ENCODE measurements at places on chromosomes 5 and 9.
A peak's percentile ranks its signal among the peaks of the same experiment; 100 is the strongest.

DNA sequence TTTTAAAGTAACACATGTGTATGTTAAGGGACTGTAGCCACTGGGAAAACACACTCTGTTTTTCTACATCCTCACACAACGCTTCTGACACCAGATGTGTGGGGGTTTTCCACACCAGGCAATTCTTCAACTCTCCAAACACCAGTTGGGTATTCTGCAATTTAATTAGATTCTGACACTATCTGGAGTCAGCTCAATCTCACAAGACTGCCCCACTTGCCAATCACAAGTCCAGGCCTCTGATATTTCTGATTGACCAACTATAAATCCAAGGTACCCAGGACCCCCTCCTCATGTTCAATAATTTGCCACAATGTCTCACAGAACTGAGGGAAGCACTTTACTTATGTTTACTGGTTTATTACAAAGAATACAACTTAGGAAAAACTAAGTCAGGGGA, 60.5 kb upstream of the CTXN3 start:
- DNase-seq: no peak

DNA sequence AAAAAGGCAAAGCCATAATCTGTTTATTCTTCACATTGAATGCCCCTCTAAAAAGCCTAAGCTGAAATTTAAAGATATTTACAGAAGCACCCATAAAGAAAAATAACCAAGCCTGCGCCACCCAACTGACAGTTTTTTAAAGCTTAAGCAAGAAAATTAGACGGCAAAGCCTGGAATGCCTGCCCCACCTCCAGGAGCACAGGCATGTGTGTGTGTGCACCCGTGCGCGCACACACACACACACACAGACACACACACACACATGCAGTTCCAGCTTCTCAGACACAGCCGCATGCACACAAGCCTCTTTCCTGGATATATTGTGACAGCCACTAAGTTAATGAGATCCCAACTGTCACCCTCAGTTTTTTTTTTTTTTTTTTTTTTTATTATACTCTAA, 88.2 kb downstream of the FRMD3 start:
- no peak for DNase-seq

DNA sequence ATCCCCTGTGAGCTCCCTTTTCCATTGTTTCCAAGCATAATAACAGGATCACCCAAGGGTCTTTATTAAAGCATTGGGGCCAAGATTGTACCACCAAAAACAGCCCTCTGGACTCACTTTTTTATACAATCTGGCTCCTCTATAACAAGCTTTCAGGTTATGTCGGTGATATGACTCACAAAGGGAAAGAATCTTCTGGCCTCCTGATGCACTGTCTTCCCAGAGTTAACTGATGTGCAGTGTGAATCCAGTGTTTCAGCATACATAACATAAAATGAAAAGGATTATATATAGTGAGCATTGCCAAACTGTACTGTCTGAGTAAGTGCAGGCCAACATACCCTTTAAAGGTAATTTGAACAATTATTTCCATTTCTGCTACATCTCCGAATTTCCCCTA, 33.9 kb upstream of the MAN2A1 start:
- DNase-seq: no peak

- no peak for DNase-seq
These were observed 37.5 kb upstream of the PTGS1 start for GRCh38 chr9:122333169-122333808.

DNA sequence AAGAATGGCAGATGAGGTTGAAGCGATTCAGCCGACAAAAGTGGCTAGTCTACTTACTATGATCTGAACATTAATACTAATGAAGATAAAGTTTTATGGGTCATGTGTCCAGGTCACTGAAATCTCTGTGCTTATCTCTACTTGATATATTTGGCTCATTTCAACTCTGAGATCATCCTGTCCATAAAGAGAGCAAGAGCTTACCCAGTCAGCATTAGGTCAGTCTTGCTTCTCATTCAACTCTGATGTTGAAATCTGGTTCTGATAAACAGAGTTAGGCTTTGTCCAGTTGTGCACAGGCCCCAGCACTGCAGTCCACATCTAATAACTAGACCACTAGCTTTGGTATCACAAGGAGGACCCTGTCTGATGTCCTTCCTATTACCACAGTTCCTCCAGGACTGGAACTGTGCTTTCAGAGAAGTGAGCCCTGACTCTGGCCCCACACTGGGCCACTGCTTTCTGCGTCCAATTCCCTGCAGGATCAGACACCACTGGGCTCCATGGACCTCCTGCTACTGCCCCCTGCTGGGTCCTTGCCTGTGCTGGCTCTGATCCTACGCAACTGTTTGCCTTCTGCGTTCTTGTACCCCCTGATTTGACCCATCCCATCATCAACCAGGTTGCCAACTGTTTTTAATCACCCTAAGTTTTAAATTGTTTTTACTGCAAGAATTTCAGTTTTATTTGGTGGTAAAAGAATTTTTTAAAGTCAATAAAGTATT, 23.7 kb upstream of the FAM120A start:
- DNase-seq: no peak

DNA sequence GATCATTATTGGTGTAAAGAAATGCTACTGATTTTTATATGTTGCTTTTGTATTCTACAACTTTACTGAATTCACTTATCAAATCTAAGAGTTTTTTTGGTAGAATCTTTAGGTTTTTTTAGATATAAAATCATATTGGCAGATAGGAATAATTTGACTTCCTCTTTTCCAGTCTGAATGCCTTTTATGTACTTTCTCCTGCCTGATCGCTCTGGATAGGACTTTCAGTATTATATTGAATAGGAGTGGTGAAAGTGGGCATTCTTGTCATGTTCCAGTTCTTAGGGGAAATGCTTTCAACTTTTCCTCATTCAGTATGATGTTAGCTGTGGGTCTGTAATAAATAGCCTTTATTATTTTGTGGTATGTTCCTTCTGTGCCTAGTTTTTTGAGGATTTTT, 8.3 kb downstream of the AHRR start:
- DNase-seq: no peak

- DNase-seq: no peak
These were observed 6.8 kb upstream of the SLC2A6 start for GRCh38 chr9:133485531-133486260.

DNA sequence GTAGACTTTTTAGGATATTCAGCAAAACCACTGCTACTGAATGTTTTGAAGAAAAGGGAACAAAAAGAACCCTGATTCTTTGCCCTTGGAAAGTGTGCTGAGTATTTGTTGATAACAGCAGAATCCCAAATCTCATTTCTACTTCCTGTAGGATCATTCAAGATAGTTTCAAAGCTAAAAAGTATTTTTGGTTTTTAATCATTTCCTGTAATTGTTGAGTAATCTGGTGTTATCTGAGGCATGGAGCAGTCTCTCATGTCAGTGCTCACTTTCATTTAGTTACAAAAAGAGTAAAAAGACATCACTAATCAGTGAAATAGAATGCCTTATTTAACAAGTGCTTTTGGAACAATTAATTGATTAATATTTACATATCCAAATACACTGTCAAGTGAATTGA, 56.1 kb downstream of the ITGA2 start:
- no peak for DNase-seq

DNA sequence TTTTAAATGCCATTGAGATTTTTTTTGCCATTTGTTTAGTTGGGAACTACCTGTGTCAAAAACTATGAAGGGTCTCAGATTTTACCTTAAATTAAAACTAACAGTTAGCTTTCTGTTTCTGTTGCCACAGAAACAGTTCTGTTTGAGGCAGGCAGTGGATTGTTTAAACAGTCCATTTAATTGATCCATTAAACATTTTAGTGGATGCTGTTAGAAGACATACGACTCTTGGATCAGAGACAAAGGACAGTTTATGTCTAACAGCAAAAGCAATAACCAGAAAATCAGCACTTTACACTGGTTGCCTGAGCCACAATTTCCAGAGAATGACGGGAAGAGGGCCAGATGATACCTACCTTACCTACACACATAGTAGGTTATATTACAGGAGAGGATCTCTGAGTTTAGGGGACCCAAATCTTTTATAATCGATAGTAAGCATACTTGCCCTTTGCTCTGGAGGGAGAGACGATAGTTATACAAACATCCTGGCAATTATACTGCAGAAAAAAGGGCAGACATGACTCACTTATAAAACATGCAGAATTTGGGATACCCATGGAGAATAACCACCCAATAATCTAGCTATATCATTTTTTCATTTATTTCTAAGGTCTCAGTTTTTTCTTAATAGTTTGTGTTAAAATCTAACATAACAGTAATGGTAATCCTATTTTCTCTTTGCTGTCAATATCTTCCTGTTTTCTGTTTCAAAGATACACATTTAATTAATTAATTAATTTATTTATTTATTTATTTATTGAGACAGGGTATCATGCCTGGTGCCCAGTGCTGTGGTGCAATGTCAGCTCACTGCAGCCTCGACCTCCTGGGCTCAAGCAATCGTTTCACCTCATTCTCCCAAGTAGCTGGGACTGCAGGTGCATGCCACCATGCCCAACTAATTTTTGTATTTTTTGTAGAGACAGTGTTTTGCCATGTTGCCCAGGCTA, 136.7 kb upstream of the TNFAIP8 start:
- no peak for DNase-seq

- no peak for DNase-seq
These were observed 72.3 kb downstream of the PRELID2 start for GRCh38 chr5:145762833-145763232.

DNA sequence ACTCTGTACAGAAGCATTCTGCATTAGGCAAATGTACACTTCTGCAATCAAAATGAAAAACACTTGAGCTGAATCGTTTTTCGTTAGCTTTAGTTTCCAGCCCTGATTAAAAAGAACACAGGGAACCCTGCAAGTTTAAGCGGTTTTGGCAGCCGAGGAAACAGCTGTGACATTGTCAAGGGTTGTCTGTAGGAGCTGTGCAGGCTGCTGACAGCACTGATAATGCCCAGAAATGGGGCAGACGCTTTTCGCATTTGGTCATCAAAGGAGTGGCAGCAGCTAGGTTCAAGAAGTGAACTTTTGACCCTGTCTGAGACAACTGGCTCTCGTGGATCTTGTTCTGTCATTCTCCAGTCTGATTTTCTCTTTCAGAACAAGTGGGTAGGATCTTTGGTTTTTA, 165.6 kb upstream of the CCDC152 start:
- DNase-seq: no peak

GRCh38 chr9:83628540-83628939, 5.6 kb downstream of the IDNK start:
- no peak for DNase-seq

DNA sequence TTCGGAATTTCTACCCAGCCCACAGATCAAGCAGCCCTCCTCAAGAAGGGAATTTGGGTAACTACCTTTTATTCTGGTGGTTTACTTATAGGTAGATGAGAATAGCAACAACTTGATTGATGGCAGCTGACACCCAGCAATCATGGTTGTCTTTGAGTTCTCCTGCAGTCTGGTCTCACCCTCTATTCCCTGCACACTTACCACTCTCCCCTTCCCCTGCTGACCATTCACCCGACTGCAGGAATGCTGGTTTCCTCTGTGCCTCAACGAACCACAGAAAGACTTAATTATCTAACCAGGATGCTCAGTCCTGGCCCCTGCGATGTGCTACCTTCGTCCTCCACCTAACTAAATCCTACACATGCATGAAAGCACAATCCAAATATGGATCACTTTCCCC, 243.0 kb downstream of the RFK start:
- no peak for DNase-seq

GRCh38 chr9:100555471-100555870, 22.4 kb upstream of the CAVIN4 start:
- DNase-seq: no peak

DNA sequence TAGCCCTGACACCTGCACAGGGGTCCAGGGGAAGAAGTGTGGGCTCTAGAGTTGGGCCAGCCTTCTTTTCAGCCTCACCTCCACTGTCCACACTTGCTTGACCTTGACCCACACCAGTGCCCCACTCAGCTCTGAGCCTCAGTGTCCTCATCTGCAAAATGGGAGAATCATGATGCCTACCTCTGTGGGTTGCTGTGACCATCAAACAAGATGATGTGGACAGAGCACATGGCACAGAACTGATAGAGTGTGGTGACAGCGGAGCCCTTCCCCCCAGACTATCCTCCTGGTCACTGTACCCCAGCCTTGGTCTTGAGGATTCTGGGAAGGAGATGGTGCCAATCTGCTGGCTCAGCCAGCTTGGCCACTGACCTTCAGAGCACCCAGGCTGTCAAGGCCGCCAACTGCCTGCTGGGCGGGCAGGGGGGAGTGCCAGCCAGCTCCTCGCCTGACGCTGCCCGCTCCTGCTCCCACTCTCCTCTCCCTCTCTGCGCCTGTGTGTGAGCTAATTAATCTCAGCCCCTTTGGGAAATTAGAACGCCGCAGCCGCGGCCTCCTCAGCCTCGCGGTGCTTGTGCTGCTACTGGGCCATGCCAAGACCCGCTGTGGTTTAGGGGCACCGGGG, 16.7 kb downstream of the CXXC5 start:
- no peak for DNase-seq

GRCh38 chr9:33798545-33798944, 3.2 kb downstream of the PRSS3 start:
- DNase-seq: no peak

DNA sequence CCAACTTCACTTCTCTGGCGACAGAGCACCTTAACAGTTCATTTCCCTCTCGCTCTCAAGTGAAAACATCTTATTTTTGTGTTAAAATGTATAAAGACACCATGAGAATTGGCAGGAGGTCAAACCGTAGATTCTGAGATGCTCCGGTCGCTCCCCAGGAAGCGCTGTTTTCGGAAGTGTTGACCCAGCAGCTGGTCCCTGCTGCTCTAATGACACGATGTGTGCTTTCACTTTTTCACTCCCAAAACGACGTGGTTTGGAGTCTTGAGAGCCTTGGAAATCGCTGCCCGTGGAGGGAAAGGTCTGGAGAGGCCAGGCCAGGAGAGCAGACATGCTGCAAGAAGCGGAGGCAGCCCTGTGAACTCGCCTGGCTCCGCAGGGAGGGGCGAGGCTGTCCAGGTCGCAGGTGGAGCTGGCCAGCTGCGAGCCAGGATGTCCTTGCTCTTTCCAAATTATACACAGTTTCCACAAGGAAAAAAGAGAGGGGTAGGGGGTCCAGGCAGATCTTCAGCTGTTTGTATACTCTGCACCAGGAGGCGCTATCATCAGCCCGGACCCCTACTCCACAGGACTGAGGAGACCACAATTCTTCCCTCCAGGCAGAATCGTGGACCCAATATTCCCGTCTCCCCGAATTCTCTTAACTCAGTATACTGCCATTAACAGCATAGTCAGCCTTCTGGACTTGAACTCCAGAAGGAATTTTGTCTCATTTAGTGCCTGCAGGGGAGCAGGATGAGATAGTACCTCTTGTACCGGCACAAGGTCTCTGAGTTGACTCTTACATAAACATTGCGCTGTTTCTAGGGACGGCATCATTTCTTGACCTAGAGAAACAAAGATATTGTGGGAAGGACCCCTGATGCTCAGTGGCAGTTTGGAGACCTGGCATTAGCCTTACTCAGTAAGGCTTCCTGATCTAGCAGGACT, 248.6 kb upstream of the ANKRD55 start:
- peak; percentile 45 for DNase-seq

DNA sequence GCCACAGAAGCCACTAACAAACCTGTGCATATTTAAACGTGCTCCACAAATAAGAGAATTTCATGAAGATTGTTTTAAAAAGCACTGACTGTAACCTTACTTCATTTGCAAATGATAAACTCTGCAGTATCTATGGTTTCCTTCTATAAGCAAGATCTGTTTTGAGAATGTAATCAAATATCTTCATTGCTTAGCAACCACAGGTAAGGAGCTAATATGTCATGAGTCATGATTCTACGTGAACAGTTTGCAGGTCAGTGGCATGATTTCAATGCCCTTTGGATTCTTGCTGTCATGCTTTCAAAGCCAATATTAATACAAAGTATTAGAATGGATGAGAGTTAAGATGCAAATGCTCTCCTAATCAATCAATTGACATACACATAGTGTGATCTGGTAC, 325.0 kb downstream of the EDIL3 start:
- DNase-seq: no peak

GRCh38 chr5:136275601-136276000, 82.6 kb upstream of the SMIM32 start:
- DNase-seq: no peak

Data from left colon (tissue), 2 donors.